ENCODE measurements at places on chromosomes 1 and 21.

GRCh38 chr1:171644805-171645483, 7.5 kb downstream of the MYOC start:
- peak; percentile 88 for DNase-seq

DNA sequence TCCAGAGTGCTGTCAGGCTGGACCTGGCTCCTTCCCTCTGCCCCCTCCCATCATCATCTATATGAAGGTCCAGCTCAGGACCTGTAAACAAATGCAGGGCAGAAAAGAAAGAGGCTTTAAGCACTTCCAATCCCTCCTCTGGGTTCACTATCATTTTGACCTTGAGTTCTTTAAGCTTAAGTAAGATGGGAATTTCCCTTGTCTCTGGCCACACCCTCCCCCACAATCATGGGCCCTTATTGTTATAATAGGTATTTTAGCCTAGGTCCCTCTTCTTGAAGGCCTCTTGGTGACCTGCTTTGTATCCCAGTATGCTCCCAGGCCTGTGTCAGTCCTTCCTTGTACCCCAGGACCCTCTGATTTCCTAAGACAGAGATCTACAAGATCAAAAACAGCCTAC, 45.1 kb upstream of the EPS15 start:
- DNase-seq: no peak

DNA sequence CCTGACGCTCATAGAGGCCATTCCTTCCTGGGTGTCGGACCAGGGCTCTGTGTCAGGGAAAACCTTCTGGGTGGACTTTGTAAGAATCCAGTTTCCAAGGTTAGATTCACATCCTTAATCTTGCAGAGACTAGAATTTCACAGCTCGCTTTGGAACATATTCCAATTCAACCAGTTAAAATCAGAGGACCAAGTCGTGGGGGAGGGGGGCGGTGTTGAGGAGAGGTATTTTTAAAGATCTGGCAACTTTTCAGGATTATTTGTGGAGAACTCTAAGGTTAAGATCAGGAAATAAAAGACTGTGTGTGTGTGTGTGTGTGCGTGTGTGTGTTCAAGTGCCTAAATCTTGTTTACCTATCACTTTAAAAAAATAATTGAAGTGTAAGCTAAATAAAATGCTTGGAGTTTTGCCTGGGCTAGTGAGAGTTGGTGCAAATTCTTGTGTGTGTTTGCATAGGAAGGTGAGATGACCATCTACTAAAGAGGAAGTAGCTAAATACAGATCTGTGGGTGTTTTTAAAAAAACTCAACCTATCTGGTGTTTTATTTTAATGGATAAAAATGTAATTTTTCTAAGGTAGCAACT, 21.8 kb downstream of the TENT5C start:
- DNase-seq: no peak

GRCh38 chr1:3799976-3800685, 3.8 kb upstream of the LRRC47 start:
- no peak for DNase-seq

DNA sequence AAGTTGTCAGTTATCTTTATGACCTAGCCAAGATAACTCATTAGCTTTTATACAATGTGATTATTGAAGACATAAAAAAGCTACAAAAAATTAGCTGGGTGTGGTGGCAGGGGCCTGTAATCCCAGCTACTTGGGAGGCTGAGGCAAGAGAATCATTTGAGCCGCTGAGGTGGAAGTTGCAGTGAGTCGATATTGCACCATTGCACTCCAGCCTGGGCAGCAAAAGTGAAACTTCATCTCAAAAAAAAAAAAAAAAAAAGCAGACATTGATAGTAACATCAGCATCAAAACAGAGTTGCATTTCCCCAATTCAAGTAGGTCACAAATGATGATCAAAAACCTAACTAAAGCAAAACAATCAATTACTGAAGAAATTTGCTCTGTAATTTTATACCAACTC, 191.4 kb downstream of the PTGER3 start:
- no peak for DNase-seq

DNA sequence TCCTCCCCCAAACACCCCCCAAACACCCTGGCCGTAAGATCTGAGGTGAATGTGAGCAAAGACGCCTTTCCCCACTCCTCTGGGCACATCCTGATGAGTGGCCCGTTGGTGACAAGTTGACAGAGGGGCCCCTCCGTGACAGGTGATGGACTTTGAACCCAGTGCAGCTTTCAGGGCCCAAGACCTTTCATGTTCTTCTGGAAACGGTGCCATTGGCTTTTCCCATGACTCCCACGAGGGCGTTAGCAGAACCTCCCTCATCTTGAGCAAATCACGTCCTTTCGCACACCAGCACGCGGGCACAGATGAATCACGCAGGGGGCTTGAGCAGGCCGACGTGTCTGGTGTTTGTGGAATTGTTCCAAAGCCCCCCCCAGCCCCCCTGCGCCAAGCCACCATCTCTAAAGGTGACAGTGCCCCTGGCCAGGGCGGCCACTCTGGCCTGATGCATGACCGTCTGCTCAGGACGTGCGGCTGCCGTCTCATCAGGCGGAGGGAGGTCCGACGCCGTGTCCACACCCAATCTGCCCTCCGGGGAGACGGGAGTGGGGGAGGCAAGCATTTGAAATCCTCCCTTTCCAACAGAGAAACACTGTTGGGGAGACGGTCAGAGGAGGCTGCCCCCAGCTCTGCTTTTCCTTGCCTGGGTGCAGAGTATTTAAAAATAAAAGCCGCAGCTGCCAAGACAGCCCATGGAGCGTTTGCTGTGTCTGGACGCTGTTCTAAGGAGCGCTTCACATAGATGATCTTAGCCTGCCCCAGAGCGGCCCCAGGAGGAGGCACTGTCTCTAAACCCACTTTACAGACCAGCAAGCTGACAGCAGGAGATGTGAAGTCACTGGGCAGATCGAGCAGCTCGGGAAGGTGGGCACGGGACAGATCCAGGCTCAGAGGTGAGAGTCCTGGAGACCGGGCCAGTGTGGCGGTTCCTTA, 98.3 kb upstream of the ARHGEF16 start:
- DNase-seq: no peak

DNA sequence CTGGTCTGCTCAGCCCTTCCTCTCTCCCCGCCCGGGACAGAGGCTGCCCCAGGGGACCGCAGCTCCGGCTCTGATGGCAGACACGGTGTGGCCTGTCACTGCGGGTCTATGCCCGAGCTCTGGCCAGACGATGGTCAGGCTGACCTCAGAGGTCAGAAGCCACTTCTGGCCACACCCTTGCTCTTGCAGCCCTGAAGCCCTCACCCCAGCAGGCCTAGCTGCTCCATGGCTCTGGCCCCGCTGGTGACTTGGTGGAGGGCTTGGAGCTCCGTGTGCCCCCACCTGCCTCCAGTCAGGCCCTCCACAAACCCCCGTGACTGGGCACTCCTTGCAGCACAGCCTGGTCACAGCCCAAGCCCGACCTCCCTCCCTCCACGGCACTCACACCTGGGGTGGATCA, 47.6 kb downstream of the PRDM16 start:
- no peak for DNase-seq

- no peak for DNase-seq
Observed at GRCh38 chr1:231887866-231888265, 261.3 kb downstream of the DISC1 start.

DNA sequence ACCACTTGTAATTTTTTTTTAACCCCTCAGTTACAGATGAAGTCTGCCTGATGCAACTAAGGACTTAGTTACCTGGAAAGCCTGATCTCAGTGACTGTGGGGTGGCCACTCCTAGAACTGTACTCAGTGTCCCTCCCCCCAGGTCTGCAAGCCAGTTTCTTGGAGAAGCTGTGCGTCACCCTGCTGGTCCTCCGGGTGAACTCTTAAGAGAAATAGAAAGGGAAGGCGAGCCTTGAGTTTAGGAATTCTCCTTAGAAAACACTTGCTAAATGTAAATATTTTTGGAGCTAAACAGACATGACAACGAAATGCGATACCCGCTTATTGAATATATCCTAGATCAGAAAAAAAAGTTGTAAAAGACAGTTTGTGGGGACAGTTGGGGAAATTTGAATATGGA, 730 bp downstream of the SLC16A4 start:
- peak; percentile 7 for DNase-seq

DNA sequence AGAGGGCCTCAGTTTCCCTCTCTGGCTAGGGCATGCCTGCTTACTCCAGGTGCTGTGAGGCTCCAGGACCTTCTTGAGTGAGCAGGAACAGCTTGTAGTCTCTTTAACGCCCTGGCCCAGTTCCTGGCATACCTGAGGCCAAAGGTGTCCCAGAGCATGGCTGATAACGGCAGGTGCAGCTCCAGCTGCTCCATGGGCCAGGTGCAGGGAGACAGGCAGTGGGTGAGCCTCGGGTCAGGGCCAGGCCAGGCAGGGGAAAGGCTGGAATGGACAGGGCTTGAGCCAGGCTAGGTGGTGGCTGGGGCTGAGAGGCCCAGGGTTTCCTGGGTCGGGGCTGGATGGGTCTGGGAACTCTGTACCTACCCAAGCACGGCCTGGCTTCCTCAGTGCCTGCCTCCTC, 18.3 kb downstream of the EDN2 start:
- DNase-seq: no peak

GRCh38 chr1:173527151-173527826, 50.2 kb downstream of the PRDX6 start:
- no peak for DNase-seq

GRCh38 chr1:174110053-174110452, 49.3 kb upstream of the RABGAP1L start:
- DNase-seq: no peak

DNA sequence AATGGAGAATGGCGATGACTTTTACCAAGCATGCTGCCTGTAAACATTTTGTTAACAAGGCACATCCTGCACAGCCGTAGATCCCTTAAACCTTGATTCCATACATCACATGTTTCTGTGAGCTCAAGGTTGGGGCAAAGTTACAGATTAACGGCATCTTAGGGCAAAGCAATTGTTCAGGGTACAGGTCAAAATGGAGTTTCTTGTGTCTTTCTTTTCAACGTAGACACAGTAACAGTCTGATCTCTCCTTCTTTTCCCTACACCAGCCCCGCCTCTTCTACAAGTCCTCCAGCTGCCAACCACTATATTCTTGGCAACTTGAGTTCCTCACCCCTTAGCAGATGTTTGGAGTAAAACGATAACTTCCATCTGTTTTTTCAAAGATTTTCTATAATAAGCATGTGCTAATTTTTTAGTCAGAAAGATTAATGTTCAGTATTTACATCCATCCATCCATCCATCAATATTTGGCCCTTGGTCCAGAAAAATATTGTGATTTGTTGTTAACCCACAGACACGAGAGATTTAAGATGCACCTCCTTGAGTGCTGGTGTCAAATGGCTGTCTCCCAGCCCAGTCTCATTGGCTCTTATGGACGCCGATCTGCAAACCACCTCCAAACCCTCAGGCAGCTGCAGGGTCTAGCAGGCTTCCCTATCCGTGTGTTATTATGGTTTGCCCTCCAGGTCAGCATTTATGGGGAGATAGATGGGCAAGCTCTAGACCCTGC, 3.8 kb downstream of the DNALI1 start:
- DNase-seq: no peak
